ENCODE measurements at places on chromosomes 7 and 10. TPM values are rescaled to one million over a fixed set of nuclear protein-coding genes. Genes with fewer than 3 reads are reported as not detected.

GPAM gene
- 211 TPM for total RNA-seq

GRCh38 chr7:116461500-116461899, 38.0 kb upstream of the CAV2 start:
- no peak for DNase-seq

DNA sequence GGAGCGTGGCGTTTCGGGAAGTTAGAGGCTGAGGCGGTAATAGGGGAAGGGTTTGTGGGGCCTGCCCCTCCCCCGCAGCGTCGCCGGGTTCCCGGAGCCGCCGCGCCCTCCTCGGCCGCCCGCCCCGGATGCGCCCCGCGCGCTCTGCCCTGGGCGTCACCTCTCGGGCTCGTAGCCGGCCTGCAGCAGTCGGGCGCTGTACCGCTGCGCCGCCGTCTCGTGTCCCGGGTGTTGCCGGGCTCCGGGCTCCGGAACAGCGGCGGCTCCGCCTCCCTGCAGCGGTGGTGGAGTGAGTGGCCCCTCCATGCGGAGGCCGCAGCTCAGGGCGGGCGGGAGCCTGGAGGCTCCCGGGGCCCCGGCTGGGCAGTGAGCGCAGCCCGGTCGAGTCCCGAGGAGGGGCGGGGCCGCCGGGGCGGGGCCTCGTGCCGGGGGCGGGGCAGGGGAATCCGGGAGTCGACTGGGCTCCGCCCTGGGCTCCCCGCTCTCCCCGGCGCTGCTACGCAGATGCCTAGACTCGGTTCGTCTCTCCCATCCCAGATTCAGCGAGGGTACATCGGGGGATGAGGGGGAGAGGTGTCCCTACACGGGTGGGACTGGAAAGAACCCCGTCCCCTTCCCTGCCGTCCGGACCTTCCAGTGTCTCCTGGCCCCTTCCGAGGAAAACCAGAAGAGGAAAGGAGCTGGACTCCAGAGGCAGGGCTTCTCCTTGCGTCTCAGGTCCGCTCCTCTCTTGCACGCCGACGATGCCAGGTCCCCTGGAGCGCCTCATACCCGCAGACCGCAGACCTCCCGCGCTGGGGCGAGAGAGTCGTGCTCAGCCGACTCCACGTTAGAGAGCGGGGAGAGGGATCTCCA, at the start of gene IMPDH1:
TSS of gene IMPDH1 (minus strand) at position 387 of the 855 bp plus-strand sequence. CDS start at position 306, 81 bp downstream.
- peak; percentile 97 for DNase-seq

DNA sequence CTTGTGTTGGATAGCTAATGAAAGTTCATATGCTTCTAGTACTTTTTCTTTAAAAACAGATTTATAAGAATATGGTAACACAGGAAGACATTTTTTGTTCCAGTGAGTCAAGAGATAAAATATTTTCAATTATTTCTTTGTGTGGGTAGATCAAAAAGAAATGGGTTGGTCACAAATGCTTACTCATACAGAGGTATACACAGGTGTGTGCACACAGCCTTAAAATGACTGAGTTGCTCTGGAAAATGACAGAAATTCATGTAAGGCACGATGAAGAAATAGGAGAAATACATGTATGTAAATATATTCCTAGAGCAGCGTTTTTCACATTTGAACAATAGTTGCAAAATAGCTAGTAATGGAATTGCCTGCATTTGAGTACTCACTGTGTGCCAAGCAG, 66.0 kb downstream of the ST7 start:
- no peak for DNase-seq

DENND10 gene
- total RNA-seq = 49.4 TPM

GRCh38 chr10:117228210-117228609, 12.7 kb upstream of the SLC18A2 start:
- DNase-seq = no peak

DNA sequence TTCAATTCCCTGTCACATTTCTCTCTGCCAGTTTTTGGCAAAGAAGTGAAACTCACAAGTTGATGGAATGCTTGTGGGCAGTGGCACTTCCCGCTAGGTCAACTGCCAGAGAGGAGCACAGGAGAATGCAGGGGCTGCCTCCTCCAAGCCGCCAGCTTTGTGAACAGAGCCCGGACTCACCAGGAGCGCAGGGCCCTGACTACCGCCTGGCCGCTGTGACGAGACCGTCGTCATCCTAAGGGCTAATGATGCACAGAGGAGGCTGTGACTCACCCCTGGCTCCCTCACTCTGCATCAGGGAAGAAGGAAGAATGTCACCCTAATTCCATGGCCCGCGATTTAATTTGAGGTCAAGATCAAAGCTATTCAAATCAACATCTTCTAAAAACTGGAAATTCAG, 123.9 kb downstream of the TAX1BP1 start:
- DNase-seq = no peak

DNA sequence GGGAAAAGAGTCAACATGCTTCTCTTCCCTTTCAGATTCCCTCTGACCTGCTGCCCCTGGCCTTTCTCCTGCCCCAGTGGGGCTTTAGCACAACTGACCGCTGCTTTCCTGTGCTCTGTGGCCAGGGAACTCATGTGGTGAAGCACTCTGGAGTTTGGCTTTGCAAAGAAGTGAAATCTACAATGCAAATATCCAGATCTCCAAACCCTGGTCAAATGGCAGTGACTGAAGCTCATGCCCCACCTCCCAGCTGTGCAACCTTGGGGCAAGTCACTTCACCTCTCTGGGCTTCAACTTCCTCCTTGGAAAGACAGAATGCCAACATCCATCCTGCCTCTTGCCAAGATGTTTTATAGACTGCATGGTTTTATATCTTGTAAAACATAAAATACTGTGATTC, 157.8 kb downstream of the NEURL1 start:
- DNase-seq = no peak

- DNase-seq = no peak
Observed at GRCh38 chr10:133117688-133118071, 30.0 kb downstream of the ADGRA1 start.

IFIT5 gene
- total RNA-seq = 18.3 TPM
